Activated T-cell treated with anti-CD3 and anti-CD28 coated beads, Interleukin-2, amount 50 U/mL, for 24 hours (primary cell): ENCODE measurements at places on chromosomes 6 and 20.

- no peak for DNase-seq
Observed at GRCh38 chr6:70872469-70872868, 84.4 kb downstream of the B3GAT2 start.

- no peak for DNase-seq
Observed at GRCh38 chr6:112606656-112607435, 259.7 kb downstream of the RFPL4B start.

GRCh38 chr20:7691647-7692269, 248.5 kb downstream of the HAO1 start:
- no peak for DNase-seq

DNA sequence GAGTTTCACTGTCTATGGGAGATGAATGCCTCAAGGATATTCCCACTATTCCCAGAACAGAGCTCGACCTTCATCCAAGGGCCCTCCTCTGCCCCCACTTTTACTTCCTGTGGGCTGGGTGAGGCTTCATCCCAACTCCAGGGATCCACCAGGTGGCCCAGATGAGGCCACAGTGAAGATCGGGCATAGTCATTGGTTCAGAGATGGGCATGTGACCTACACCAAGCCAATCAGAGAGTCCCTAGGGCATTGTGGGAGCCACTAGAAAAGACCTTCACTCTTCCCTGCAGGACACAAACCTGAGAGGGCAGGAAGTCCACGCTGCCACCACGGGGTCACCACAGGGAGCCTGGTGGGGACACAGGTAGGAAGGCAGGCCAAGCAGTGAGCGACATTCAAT, 72.9 kb upstream of the SLC22A16 start:
- no peak for DNase-seq

DNA sequence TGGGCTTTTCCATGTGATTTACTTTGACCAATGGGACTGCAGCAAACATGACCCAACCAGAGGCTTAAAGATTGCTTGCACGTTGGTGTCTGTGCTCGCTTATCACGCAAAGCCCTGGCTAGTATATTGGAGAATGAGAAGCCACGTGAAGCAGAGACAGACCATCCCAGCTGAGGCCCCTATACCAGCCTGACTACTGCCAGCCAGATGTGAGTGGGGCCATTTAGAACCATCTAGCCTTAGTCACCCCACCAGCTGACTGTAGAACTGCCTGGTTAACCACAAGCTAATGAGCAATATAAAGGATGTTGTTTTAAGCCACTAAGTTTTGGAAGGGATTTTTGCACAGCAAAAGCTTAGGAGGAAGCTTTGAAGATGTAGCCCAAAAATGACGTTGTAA, 74.5 kb downstream of the MACROD2 start:
- DNase-seq: no peak

DNA sequence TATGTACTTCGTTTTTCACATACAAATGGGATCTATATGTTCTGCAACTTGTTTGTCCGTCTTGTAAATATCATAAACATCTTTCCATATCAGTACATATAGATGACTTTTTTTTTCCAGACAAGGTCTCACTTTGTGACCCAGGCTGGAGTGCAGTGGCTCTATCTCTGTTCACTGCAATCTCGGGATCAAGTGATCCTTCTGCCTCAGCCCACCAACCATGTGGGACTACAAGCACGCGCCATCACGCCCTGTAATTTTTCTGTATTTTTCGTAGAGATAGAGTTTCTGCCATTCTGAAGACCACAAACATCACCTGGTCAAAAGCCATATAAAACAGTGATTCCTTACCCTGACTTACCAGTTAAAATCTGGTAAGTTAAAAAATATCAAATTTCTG, 37.7 kb upstream of the SYNCRIP start:
- DNase-seq: no peak

DNA sequence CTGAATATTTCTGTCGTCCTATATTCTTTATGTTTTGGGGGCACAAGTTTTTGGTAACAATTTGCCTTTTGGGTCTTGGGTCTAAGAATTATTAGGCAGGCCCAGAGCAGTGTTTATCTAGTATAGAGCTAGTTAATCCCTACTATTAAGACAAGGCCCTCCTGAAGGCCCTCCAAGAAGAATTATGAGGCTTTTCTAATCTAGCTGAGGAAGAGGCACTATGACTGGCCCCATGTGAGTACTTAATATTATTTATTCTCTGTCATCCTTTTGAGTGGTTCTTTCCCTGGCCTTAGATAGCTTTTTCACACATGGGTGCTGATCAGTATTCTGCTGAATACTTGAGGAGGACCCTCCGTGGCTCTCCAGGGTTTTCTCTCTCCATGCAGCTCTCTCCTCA, 25.1 kb downstream of the CHMP4B start:
- no peak for DNase-seq

DNA sequence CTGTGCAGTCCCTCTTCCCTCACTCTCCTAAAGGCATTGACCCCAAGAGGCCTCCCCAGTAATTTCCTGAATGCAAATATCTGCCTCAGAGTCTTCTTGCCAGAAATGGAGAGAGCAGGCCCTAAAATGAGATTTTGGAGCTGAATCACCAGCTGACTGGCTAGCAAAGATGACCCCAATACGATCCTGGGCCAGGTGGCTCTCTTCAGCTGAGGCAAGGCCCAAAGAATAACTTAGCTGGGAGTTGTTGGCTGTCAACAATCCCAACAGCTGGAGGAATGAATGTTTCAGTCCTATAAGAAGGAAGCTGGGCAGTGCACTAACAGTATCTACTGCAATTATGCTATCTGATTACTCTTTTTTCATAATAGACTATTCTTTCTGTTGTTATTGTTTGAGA, 37.2 kb upstream of the VGLL2 start:
- DNase-seq: no peak

DNA sequence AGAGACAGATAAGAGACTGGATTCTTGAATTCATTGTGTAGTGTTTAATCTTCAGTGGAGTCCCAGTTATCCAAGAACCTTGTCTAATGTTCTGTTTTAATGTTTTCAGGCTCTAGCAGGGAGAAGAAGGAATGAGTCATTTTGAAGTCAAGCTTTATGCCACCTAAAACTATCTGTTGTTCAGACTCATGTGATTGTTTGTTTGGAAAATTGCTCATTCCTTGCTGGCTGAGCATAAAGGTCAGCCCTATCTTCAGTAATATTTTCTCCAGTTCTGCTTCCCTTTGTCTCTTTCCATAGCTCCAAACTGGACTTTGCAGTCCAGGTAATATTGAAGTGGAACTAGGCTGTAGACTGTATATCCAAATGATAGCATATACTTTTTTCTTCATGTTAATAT, 34.2 kb downstream of the CLVS2 start:
- no peak for DNase-seq

DNA sequence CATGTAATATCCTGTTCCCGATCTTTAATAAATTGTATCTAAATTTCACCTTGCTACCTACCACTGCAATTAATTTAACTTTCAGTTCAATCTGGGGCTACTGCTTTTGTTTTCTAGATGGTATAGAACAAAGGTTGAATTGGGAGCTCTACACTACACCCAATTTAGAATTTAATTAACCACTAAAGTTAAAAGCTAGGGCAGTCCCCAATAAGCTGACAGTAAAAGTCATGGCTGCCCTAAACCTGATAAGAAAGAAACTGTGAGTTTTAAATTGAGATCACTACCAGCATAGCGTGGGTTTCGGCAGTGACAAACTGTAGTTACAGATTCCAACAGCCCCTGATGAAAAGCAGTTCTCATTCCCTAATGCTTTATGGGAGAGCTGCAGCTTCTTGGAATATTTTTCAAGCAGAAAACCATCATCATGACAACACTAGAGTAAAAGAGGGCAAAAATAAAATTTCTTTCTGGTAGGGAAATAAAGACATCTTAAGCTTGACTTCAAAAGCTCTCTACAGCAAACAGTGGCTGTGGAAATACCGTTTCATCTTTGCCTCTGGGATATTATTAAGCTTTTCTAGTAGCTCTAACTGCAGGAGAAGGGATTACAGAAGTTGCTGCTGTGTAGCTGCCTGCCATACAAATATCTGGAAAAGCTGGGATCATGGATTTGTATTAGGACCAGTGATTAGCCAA, 1372.1 kb downstream of the EPHA7 start:
- no peak for DNase-seq

DNA sequence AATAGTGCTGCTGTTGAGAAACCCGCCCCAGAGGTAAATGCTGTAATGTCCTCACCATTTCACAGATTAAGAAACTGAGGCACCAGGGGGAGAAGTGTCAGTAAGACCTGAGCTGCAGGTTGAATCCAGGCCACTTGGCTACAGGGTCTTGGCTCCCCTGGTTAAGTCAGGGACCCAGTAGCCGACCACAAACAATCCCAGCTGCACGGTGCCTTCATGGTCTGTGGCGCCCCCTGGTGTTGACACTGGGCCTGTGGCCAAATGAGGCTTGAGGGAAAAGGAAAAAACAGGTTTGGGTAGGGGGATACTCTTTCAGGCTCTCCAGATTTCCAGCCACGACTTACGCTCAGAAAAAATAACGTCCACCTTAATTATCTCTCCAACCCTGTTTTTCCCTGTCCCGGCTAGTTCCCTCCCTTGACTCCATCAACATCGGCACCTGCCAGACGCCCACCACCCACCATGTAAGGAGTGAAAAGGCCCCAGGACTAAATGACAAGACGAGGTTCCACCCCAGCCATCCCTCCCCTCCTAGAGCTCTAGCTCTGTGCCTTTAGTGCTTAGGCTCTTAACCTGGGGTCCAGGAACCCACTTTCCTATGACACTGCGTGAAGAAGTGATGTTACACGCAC, 47.7 kb upstream of the POLR1H start:
- DNase-seq: peak; percentile 51

DNA sequence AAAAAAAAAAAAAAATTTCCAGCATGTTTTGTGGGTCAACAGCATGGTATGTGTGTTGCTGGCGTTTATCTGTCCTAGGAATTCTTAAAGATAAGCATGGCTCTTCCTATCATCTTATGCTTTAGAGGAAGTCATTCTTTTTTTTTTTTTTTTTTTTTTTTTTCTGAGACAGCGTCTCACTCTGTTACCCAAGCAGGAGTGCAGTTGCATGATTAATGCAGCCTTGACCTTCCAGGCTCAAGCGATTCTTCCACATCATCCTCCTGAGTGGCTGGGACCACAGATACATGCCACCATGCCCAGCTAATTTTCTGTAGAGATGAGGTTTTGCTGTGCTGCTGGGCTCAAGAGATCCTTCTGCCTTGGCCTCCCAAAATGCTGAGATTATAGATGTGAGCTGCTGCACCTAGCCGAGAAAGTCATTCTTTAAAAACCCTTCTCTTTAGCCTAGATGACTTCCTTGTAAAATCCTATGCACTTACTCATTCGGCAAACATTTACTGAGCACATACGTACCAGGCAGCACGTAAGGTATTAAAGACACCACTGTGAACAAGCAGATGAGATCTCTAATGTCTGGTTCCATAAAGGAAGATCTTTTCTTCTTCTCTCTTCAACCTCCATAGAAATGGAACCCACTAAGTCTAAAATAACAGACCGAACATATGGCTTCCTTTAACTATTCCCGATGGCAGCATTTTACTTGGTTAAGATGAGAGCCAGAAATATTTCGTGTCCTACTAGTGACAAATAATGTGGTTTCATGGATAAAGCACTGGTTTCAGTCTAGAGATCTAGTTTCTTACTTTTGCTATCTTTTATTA, 122.4 kb downstream of the RIN2 start:
- DNase-seq: no peak

DNA sequence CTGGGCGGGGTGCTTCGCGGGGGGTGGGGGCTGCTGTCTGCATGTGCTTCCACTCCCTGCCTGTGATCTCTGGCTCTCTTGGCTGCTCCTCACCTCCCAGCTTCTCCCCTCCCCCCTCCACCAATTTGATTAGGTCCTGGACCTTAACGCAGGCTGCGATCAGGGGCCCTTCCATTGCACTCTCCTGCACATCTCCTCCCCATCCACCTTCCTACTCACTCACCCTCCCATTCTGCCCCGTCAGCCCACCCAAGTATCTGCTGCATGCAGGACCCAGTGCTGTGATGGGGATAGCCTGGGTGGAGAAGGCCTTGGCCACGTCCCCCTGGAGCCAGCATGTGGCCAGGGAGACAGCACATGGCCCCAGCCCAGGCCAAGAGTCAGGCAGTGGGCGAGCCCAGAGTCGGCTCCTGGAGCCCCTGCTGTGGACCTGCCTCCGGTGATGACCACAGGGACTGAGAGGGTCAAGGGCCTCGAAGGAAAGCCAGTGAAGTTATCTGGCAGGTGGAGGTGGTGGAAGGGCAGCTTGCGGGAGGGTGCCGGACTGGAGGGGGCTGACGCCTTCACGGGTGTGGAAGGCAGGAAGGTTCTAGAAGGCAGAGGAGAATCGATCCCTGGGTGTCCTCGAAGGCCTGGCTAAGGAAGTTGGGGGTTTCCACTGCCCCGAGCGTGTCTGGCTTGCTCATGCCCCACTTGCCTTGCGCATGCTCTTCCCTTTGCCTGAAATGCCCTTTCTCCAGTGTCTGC, 40.7 kb downstream of the SRC start:
- DNase-seq: no peak

GRCh38 chr6:167827583-167828324, 1.0 kb downstream of the AFDN start:
- DNase-seq: peak; percentile 54
